SJSA1 (cell line): ENCODE measurements at places on chromosomes 4 and X.
A peak's percentile ranks its signal among the peaks of the same experiment; 100 is the strongest.

GRCh38 chr4:133347409-133347808, 198.3 kb downstream of the PCDH10 start:
- H3K27ac ChIP-seq = no peak overlapping the region
- H3K4me1 ChIP-seq = no peaks in the 10 kb centered on the region
- H3K4me3 ChIP-seq = no peak overlapping the region
- no peaks in the 10 kb centered on the region for H3K27me3 ChIP-seq
- no peaks in the 10 kb centered on the region for H3K36me3 ChIP-seq

GRCh38 chr4:82523179-82523578, 38.6 kb downstream of the TMEM150C start:
- peaks cover 17% of the 10 kb centered on the region for H3K4me1 ChIP-seq
- no peak for DNase-seq
- no peaks in the 10 kb centered on the region for H3K27me3 ChIP-seq

DNA sequence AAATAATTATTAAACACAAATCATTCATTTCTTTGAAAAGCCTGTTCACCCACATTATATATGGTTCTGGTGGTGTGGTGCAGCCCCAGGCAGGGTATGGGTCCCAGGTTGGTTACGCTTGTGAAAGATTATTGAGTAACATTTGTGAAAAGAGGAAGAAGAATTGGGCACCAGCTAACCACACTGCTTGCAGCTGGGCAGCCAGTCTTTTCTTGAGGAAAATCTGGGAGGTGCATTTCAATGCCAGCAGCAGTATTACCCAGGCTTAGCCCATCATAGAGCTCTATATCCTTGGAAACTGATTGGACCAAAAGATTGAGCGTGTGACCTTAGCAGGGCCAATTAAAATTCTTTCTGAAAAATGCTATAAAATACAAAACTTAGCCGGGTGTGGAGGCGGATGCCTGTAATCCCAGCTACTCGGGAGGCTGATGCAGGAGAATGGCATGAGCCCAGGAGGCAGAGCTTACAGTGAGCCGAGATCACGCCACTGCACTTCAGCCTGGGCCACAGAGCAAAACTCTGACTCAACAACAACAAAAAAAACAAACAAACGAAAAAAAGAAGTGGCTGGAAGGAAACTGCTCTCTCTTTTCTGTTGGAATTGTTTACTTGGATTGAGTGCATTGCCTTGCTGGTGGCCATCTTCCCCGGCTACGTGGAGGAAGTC, 9.7 kb upstream of the PLAC8 start:
- peaks cover 13% of the 10 kb centered on the region for H3K4me1 ChIP-seq
- peak; percentile 35 for DNase-seq
- no peaks in the 10 kb centered on the region for H3K27me3 ChIP-seq

DNA sequence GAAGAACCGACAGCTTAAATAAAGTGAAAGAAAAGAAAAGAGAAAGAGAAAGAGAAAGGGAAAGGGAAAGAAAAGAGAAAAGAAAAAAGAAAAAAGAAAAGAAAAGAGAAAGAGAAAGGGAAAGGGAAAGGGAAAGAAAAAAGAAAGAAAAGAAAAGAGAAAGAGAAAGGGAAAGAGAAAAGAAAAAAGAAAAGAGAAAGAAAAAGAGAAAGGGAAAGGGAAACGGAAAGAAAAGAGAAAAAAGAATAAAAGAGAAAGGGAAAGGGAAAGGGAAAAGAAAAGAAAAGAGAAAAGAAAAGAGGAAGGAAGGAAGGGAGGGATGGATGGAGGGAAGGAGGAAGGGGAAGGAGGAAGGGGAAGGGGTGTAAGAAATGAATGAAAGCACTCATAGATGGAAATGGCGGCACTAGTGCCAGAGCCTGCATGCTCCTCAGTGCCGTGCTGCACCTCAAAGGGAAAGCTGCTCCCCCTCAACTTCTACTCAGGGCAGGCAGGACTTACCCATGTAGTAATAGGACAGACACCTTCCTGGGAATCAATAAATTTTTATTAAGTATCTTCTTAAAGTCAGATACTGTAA, 70.7 kb downstream of the AFAP1 start:
- peaks cover 42% of the 10 kb centered on the region for H3K36me3 ChIP-seq
- no peaks in the 10 kb centered on the region for H3K27me3 ChIP-seq
- no peak for DNase-seq
- H3K27ac ChIP-seq = peak overlapping the region; percentile 80

GRCh38 chr4:173652283-173652931, 122.4 kb upstream of the HAND2 start:
- no peak for DNase-seq
- no peaks in the 10 kb centered on the region for H3K27me3 ChIP-seq
- no peak overlapping the region for H3K27ac ChIP-seq

DNA sequence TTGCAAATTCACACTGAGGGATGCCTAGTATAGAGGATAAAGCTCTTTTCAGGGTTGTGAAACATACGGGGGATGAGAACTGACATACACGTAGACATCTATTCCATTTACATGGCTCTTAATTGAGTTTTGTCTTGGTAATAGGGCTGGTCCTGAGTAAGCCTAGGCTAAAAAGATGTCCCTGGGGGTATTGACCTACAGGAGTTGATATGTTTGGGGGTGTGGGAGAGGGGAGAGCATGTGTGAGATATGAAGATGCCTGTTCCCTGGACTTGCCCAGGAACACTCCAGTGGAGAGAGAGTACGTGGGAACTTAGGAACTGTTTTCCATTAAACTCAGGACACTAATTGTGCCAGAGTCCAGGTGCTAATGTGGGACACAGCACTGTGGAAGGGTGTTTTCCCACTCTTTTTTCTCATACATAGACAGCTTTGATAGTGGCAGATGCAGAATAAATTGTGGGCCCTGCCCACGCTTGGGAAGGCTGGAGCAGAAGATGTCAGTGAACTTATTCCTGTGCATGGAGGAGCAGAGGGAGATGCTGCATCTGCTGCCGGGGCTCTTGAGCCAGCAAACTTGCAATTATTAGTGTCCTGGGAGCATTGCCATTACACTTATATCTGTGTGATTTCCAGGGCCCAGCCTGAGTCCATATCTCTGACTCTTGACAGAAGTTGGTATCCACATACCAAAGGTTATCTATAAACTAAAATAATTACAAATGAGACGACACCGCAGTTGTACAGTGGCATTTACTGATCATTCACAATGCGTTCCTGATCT, 20.7 kb downstream of the SYNPO2 start:
- H3K4me3 ChIP-seq = no peak overlapping the region
- H3K27ac ChIP-seq = no peak overlapping the region
- no peaks in the 10 kb centered on the region for H3K36me3 ChIP-seq
- H3K27me3 ChIP-seq = no peaks in the 10 kb centered on the region
- no peak for DNase-seq
- H3K4me1 ChIP-seq = peaks cover 19% of the 10 kb centered on the region

DNA sequence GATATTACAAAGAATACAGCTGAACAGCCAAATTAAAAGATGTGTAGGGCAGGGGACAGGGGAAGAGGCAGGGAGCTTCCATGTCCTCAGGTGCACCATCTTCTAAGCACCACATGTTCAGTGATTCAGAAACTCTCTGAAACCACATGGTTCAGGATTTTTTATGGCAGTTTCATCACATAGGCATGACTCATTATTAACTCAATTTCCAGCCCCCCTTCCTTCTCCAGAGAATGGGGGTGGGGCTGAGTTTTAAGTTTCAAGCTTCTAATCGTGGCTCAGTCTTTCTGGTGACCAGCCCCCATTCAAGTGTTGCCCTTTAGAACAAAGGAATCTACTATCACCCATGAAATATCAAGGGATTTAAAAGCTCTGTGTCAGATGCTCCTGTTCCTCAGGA, 317.8 kb upstream of the GALNT7 start:
- H3K4me1 ChIP-seq = no peaks in the 10 kb centered on the region
- H3K27me3 ChIP-seq = 0 out of 2 replicates have a peak, but pooled peaks cover 4% of the 10 kb centered on the region
- peak; percentile 4 for DNase-seq
- no peak overlapping the region for H3K4me3 ChIP-seq

GRCh38 chr4:101711590-101712260, 78.8 kb upstream of the BANK1 start:
- no peak overlapping the region for H3K27ac ChIP-seq
- no peaks in the 10 kb centered on the region for H3K36me3 ChIP-seq
- no peak overlapping the region for H3K4me3 ChIP-seq
- no peaks in the 10 kb centered on the region for H3K4me1 ChIP-seq

GRCh38 chr4:153419673-153420278, 46.4 kb upstream of the TMEM131L start:
- H3K27ac ChIP-seq = no peak overlapping the region
- peaks cover 6% of the 10 kb centered on the region; the same call in 1 of the 2 replicates for H3K4me1 ChIP-seq
- DNase-seq = no peak
- no peak overlapping the region for H3K4me3 ChIP-seq

DNA sequence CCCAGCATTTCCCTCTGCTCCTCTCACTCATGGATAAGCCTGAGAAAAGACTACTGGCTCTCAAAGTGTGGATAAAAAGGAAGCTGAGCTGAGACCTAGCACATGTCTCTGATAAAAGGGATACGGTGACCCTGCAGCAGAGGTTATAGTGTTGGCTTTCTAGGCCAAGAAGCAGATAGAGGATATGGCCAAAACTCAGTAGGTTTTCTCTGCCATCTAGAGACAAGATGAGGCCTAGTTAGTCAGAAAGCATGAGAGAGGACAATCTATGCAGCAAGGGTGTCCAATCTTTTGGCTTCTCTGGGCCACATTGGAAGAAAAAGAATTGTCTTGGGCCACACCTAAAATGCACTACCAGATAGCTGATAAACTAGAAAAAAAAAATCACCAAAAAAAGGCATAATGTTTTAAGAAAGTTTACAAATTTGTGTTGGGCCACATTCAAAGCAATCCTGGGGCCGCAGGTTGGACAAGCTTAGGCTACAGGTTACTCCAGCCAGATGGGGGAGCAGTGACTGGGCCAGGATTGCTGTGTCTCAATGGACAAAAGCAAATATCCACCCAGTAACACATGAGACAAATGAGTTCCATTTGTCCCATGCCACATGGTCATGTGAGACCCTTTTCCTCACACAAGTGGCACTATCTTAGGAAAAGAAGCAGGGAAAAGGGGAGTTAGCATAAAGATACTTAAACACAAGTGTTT, 411.4 kb downstream of the INPP4B start:
- H3K27me3 ChIP-seq = no peaks in the 10 kb centered on the region
- no peaks in the 10 kb centered on the region for H3K4me1 ChIP-seq
- DNase-seq = no peak
- H3K36me3 ChIP-seq = no peaks in the 10 kb centered on the region

DNA sequence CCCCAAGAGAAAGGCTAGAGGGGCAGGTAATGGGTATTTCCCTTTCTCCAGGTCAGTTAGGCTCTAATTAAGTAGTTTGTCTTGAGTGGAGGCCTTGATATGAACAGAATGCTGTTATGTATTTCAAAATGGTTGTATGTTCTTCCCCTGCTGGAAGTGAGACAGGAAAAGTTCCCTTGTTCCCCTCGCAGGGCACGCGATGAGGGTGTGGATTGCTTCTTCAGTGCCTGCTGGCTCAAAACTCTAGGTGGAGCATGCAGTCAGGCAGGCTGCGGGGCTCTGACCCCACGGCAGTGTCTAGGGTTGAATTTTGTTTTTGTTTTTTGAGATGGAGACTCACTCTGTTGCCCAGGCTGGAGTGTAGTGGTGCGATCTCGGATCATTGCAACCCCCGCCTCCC, 341.0 kb upstream of the ZCCHC13 start:
- no peaks in the 10 kb centered on the region for H3K4me1 ChIP-seq
- DNase-seq = no peak
- H3K36me3 ChIP-seq = no peaks in the 10 kb centered on the region
- H3K27me3 ChIP-seq = no peaks in the 10 kb centered on the region
- H3K27ac ChIP-seq = no peak overlapping the region

- no peak overlapping the region for H3K4me3 ChIP-seq
- DNase-seq = no peak
- no peaks in the 10 kb centered on the region for H3K4me1 ChIP-seq
- no peaks in the 10 kb centered on the region for H3K27me3 ChIP-seq
- no peak overlapping the region for H3K27ac ChIP-seq
- no peaks in the 10 kb centered on the region for H3K36me3 ChIP-seq
Measured at GRCh38 chrX:39772057-39772832, 325.5 kb downstream of the BCOR start.

- no peak overlapping the region for H3K4me3 ChIP-seq
- DNase-seq = no peak
- H3K4me1 ChIP-seq = no peaks in the 10 kb centered on the region
- H3K27me3 ChIP-seq = no peaks in the 10 kb centered on the region
- H3K36me3 ChIP-seq = no peaks in the 10 kb centered on the region
- no peak overlapping the region for H3K27ac ChIP-seq
Measured at GRCh38 chr4:112753333-112753732, 116.4 kb downstream of the LARP7 start.

- H3K4me1 ChIP-seq = peaks cover 87% of the 10 kb centered on the region
- 0 out of 2 replicates have a peak overlapping the region, but pooled peaks have one; percentile 90 for H3K27ac ChIP-seq
Measured at GRCh38 chr4:8591626-8592365, 769 bp upstream of the CPZ start.

GRCh38 chrX:20968996-20969395, 405.2 kb upstream of the CNKSR2 start:
- H3K4me3 ChIP-seq = no peak overlapping the region
- H3K36me3 ChIP-seq = no peaks in the 10 kb centered on the region
- no peaks in the 10 kb centered on the region for H3K4me1 ChIP-seq
- no peaks in the 10 kb centered on the region for H3K27me3 ChIP-seq
- DNase-seq = no peak

GRCh38 chr4:91851456-91851855, 452.3 kb upstream of the GRID2 start:
- no peaks in the 10 kb centered on the region for H3K36me3 ChIP-seq
- no peaks in the 10 kb centered on the region for H3K27me3 ChIP-seq
- H3K4me1 ChIP-seq = no peaks in the 10 kb centered on the region

GRCh38 chr4:108744307-108744706, 18.5 kb downstream of the ETNPPL start:
- no peak overlapping the region for H3K4me3 ChIP-seq
- H3K4me1 ChIP-seq = no peaks in the 10 kb centered on the region
- DNase-seq = no peak
- no peaks in the 10 kb centered on the region for H3K36me3 ChIP-seq

DNA sequence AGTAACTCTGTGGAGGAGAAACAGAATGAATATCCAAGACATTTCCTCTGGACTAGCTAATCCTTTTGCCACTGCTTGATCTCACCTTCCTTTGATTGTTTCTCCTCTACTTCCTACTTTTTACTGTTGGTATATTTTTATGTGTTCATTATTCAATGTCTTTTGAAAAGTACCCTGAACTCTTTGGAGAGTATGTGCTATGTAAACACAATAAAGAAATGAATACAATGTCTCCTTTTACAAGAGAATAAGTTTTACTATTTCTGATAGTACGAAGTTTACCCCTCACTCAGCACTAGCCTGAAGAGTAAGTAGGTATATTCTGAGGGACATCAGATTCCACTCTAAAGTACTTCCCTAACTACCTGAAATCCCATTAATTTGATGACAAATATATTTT, 19.9 kb downstream of the CLDN2 start:
- H3K4me1 ChIP-seq = peaks cover 12% of the 10 kb centered on the region
- no peak for DNase-seq
- H3K36me3 ChIP-seq = no peaks in the 10 kb centered on the region; the same call in 1 of the 2 replicates
- H3K4me3 ChIP-seq = no peak overlapping the region
- no peaks in the 10 kb centered on the region for H3K27me3 ChIP-seq
- H3K27ac ChIP-seq = no peak overlapping the region

- DNase-seq = no peak
- H3K27ac ChIP-seq = no peak overlapping the region
- no peaks in the 10 kb centered on the region for H3K4me1 ChIP-seq
- no peak overlapping the region for H3K4me3 ChIP-seq
Measured at GRCh38 chr4:68885545-68885944, 66.1 kb downstream of the UGT2A3 start.

GRCh38 chr4:174281182-174281737, 2.2 kb downstream of the FBXO8 start:
- no peak for DNase-seq
- H3K4me3 ChIP-seq = no peak overlapping the region
- no peaks in the 10 kb centered on the region for H3K27me3 ChIP-seq
- H3K27ac ChIP-seq = no peak overlapping the region

- no peaks in the 10 kb centered on the region; the same call in 1 of the 2 replicates for H3K27me3 ChIP-seq
- H3K4me3 ChIP-seq = no peak overlapping the region
- DNase-seq = no peak
- H3K4me1 ChIP-seq = no peaks in the 10 kb centered on the region
Measured at GRCh38 chr4:173935622-173936405, 347.7 kb downstream of the FBXO8 start.
